ENCODE measurements at places on chromosomes 2 and 18. TPM values are rescaled to one million over a fixed set of nuclear protein-coding genes. Genes with fewer than 3 reads are reported as not detected.

- DNase-seq: no peak
Observed at GRCh38 chr18:68234676-68235075, 480.2 kb downstream of the TMX3 start.

DNA sequence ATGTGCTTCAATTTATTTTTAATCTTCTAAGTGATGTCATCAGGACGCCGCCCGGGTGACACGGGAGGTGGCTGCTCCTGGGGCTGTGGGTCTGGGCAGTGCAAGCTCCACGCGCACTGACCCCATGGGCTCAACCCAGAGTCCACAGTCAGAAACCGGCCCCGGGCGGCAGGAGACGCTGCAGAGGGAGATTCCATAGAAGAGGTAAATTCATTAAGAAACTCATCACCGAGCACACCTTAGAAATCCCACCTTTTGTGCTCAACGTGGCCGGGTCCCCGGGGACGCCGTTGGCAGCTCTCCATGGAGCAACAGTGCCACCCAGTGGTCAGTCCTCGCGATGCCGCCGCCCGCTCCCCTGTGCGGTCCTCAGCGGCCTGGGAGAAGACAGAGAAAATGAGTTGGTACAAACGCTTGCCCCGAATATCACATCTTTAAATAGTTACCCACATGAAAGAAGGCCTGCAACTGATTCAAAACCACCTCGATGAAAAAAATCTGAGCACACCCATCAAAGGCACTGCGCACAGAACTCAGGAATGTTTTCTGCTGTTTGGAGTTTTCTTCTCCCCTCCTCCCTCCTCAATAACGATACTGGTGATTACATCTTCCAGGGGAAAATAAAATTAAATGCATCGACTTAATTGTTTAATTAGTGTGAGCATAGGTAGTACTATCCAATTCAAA, 92.6 kb downstream of the CMPK2 start:
- DNase-seq: peak; percentile 62

DNA sequence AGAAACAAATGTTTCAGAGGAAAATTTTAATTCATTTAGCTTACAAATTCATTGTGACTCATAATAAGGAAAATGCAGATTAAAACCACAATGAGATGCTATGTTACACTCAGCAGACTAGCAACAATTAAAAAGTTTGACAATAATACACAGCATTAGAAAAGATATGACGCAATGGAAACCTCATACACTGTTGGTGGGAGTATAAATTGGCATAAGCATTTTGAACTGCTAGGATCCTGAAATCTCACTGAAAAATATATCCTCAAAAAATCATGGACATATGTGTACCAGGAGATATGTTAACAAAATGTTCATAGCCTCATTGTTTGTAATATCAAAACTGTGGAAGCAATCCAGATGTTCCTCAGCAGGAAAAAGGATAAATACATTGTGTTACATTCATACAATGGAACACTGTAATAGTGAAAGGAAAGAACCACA, 13.7 kb downstream of the CALCRL start:
- no peak for DNase-seq

DNA sequence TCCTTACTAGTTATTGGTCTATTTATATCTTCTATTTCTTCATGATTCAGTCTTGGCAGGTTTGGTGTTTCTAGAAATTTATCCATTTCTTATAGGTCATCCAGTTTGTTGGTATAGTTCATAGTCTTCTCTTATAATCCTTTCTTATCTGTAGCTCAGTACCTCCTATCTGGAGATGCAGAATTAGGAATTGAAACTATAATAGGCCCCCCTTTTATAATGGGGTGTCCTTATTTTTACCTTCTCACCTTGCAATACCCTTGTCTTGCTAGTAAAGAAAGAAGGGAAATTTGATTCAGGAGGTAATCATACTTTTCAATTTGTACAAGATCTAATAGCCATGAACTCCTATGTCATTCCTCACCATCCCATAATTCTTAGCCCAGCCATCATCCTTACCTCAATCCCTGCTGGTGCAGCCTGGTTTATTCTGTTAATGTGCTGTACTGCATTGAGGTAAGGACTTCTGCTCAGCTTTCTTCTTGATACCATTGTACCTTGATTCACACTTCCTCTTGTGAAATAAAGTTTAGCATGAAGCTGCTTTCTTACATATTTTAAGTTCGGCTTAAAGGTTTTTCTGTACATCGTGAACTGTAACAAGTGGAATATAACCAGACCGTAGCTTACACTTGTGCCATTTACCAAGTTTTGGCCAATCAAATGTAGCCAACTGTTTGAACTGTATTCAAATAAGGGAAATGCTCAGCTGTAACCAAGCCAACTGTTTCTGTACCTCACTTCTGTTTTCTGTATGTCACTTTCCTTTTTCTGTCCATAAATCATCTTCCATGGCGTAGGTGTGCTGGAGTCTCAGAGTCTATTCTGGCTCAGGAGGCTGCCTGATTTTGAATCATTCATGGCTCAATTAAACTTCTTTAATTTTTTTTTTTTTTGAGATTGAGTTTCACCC, 40.1 kb upstream of the PTH2R start:
- no peak for DNase-seq

- DNase-seq: no peak
Observed at GRCh38 chr2:180733330-180733729, 247.1 kb upstream of the UBE2E3 start.

The SNORC gene
- 3.0 TPM for polyA plus RNA-seq

The MAP2 gene
- polyA plus RNA-seq: 8.8 TPM

The TSPYL6 gene
- 0.05 TPM for polyA plus RNA-seq
